ENCODE measurements at places on chromosomes 4 and X.

DNA sequence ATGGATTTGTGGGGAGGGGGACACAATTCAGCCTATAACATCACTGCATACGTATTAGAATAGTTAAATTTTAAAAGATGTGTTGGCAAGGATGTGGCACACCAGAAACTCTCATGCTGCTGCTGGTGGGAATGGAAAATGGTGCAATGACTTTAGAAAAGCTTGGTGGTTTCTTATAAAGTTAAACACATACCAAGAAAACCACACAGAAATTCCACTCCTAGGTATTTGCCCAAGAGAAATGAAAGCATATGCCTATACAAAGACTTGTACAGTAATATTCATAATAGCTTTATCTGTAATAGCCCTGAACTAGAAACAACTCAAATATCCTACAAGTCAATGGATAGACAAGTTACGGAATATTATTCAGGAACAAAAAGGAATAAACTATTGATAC, 71.3 kb upstream of the PDHA1 start:
- no peak for DNase-seq

- no peak for DNase-seq
Measured at GRCh38 chr4:185036842-185037241, 18.6 kb downstream of the HELT start.

DNA sequence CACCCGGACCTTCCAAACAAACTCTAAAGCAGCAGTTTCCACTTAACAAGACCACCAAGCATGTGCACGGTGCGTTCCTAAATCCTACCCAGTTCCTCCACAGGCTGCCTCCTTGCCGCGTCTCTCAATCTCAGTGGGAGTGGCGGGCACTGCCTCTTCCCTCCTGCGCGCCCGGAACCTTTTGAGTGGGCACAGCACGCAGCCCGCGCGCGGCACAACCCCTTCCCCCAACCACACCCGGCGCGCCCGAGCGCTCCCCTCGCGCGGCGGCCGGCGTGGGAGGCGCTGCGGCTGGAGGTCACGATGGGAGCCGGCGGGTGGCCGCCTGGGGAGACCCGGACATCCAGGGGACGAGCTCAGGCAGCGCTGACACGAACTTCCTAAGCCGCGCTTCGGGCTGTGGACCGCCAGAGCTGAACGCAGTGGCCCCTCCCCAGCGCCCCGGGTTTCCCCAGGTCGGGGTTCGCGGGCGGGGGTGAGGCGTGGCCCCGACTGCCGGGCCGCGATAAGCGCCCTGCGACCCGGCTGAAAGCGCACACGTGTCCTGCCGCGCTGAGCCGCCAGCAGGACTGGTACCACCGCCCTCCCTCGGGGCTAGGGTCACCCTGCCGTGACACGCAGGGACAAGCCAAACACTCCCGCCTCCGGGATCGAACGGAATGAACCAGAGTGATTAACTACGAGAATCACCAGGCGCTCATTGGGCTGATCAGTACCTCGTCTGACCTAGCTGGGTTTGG, at the start of gene ABCG2:
Gene ABCG2, minus strand, starts transcription at position 151 of the 740 bp plus-strand sequence. CDS start 18,644 bp downstream, outside the sequence.
- peak; percentile 72 for DNase-seq

DNA sequence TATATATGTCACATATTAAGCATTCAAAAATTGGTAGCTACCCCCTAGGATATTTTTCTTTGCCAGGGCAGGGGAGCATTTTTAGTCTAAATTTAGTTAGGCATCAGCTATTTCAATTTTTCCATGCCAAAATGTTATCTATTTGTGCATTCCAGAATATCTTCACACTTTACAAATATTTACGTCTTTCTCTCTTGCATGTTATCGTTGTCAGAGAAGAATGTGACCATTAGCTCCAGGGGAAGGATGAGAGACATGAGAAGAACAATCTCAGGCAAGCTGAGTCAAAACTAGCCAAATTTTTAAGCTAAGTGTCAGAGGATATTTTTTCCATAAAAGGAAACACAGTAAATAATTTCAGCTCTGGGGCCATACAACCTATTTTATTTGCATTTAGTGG, 885.0 kb upstream of the EPHA5 start:
- DNase-seq = peak; percentile 83

DNA sequence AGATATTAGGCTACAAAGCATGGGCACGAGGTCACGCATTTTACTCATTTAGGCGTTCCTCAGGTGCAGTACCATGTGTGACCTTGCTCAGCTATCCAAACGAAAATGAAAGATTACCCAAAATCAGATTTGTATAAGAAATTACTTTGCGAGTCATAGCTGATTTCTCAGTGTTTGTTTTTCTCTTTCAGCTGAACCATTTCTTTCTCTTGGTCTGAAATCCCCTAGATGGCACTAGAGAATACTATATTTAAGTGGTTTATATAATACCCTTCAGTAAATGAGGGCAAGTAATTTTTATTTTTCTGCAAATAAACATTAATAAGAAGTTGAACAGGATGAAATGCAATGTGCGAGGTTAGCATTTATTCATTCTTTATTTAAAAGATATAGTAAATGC, 496.6 kb downstream of the STIM2 start:
- DNase-seq = peak; percentile 61

DNA sequence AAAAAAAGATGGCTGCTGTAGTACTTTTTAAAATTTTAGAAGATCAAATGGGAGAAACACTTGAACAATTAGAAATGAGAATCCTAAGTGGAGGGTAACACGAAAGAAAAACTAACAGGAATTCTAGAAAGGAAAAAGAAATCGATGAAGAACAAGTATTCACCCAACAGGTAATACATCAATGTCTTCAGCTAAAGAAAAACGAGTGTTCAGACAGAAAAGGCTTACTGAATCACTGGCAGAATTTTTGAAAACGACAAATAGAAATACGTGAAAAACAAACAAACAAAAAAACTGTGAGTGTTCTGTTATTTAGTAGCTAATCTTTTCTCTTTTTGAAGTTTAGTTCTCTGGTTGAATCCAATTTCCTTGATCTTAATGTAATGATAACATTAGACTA, 1.8 kb downstream of the MAD2L1 start:
- DNase-seq = no peak

DNA sequence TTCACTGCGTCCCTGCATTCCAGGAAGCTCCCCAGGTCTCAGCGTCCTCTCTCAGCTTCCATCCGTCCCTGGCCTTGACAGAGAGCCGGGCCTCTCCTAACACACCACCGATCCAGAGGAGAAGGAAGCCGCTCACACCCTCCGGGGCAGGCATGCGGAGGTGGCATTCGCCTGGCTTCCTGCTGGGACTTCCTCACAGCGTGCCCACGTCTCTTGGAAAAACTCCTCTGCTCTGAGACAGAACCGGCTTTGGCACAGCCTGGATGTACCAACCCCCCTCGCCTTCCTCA, 3.2 kb downstream of the CTAG2 start:
- no peak for DNase-seq

- DNase-seq = no peak
Measured at GRCh38 chr4:188727746-188728145, 588.5 kb downstream of the TRIML1 start.

DNA sequence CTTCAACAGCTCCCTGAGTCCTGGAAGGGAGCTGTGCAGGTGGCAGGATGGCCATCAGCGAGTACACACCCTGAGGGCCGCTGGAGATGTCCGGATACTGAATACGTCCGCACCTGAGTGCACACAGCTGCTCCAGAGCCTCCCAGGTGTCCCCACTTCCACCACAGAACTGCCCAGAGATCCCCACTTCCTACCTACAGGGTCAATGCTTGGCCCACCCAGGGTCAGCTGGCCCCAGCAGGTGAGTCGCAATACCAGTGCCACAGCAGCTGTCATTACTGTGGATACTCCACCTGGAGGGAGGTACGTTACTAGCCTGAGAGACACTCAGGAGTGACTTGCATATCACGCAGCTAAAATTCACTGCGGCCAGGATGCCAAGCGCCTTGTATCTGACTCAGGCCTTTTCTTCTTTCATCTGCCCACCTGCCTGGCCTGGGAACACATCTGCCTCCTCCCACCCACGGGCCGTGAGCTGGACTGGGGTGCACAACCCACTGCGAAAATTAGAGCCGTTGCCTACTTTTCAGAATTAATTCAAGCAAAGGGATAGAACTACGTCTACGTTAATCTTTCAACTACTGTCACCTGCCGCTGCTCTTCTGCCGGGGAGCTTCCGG, 9.4 kb downstream of the C4orf50 start:
- DNase-seq = no peak

DNA sequence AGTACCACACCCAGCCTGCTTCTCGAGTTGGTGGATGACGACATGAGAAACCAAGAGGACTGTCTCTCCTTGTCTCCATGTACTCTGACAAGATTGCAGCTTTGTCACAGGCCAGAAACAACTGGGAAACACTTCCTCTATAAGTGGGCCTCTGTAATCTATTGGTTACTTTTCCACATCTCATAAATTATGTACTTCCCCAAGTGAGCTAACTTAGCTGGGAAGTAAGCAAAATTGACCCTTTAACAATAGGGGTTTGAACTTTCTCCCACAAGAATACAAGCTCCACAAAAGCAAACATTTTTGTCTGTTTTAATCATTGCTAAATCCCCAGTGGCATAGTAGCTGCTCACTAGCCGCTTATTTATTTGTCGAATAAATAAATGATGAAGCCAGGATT, 14.1 kb upstream of the USO1 start:
- no peak for DNase-seq

DNA sequence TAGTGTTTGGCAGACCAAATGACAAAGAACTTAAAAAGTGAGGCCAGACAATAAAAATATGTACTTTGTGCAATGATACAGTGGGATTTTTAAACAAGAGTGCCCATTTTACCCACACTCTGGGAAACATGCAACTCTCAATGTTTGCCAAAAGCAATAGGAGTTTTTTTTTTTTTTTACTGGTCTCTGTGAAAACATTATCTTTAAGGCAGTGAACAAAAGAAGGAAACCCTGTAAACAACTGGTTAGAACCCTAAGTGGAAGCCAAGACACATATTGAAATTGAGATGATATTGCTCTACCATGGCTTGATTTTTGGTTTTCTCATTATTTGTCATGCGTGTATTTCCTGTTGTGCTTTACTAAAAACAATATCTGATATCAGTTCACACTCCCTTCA, 67.2 kb upstream of the PPP3CA start:
- DNase-seq = no peak

- DNase-seq = no peak
Measured at GRCh38 chr4:56927196-56927595, 19.5 kb downstream of the REST start.

DNA sequence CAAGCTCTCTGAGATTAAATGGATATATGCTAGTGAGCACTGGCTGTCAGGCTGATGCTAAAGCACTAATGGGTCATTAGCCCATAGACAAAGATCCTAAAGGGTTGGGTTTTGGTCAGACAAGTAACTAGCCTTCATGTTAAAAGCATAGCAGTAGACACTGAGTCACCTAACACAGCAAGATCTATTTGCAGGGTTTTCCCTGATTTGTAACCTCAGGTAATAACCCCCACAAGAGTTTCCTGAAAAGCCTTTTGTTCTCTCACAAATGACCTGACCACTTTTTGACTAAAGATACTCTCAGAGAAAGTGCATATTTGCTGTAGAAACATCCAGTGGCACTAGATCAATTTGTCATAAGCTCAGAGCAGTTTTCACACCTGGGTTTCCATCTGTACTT, 251.1 kb upstream of the TEX13A start:
- DNase-seq = no peak

GRCh38 chr4:45580334-45580733, 543.5 kb downstream of the GABRG1 start:
- DNase-seq = no peak

DNA sequence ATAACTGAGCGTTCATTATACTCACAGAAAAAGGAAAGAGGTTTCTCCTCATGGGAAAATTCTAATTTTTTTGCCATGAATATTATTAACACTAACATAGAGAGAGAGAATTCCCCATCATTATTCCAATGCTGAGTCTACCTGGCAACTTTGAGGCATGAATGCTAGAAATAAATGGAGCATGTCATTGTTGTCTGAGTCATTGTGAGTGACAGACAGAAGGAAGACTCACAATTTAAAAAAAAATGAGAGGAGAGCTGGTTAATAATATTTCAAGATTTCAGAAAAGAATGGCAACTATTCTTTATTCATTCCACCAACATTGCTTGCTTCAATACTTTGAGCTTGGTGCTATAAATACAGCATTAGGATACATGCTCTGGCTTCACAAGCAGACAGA, 170.4 kb upstream of the HS3ST1 start:
- no peak for DNase-seq

Data from ELR (cell line).